Suppressor macrophage treated with lipopolysaccharide for 4 hours (primary cell): ENCODE measurements at places on chromosomes 1 and 21.
A peak's percentile ranks its signal among the peaks of the same experiment; 100 is the strongest.

DNA sequence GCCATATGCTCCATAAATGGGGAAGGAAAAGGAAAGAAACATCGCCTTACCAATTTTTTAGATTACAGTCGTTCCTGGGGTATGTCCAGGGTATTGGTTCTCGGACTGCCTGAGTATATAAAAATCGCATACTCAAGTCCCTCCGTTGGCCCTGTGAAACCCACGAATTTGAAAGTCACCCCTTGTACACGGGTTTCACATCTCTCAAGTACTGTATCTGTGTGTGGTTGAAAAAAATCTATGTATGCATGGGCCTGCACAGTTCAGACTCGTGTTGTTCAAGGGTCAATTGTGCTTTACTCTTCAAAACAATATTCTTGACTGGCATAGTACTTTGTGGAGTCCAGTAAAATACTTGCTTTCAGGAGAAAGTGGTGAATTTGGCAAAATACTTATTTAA, 171.7 kb downstream of the HS2ST1 start:
- DNase-seq: no peak

DNA sequence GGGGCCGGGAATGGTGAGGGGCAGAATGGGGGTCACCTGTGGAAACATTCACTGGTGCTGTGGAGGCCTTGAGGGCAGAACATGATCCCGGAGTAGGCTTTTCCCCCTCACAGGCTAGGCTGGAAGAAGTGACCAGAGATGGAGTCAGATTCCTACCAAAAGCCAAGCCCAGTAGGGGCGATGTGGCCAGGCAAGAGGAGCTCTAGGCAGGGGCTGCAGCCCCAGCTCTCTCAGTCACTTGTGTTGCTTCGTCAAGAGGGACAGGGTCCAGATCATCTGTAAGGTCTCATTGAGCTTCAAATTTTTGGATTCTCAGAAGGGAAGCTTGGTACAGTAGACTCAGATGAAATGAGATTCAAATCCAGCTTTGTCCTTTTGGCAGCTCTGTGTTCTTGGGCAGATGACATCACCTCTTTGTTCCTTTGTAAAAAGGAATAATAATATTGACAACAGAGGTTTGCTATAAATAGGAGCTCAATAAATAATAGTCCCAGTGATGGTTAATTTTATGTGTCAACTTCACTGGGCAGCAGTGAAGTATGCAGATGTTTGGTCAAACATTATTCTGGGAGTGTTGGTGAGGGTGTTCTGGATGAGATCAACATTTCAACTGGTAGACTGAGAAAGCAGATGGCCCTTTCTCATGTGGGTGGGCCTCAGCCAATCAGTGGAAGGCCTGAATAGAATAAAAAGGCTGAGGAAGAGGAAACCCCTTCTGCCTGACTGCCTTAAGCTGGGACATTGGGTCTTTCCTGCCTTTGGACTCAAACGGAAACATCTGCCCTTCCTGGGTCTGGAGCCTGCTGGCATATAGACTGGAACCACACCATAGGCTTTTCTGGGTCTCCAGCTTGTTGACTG, 324.7 kb upstream of the USP24 start:
- DNase-seq: no peak

GRCh38 chr1:52635321-52636089, 2.5 kb downstream of the SHISAL2A start:
- no peak for DNase-seq

DNA sequence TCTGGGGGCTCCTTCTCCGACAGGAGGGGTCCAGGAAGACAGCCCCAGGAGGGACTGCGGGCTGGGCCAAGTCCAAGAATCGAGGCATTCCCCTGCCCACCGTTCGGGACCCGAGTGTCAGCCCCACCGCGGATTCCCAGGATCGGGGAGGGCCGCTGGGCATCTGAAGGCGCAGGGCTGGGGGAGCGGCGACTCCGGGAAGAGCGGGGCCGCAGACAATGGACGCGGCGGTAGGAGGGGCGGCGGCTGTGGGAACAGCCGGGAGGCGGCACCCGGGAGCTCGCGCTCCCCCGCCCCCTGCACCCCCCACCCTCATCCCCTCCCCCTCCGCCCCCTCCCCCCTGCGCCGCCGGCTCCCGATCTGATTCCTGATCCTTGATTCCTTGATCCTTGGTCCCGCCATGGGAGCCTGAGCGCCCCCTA, at the start of gene VANGL2:
Gene VANGL2, plus strand, starts transcription at position 342 of the 423 bp plus-strand sequence. CDS start 15,274 bp downstream, outside the sequence.
- DNase-seq: peak; percentile 27

DNA sequence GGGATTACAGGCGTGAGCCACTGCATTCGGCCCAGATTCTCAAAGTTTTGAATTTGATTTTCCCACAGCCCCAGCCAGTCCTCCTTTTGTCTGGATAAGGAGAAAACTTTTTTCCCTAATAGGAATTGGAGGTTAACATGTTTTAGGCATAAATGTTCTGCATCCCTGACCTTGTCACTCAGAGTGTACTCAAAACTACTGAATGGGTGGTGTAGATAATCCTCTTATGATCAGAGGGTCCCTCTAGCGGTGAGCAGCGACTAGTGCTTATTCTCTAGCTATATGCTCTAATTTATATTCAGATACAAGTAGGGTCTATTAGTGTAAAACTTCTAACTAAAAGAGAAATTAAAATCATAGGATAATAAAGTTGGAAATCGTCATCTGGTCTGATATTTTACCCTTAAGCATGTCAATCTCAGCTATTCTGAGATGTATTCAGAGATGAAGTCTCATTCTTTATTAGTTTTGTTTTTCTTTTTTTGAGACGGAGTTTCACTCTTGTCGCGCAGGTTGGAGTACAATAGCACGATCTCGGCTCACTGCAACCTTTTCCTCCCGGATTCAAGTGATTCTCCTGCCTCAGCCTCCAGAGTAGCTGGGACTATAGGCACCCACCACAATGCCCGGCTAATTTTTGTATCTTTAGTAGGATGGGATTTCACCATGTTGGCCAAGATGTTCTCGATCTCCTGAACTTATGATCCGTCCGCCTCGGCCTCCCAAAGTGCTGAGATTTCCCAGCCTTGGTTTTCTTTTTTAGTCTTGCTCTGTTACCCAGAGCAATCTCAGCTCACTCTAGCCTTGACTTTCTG, 2.7 kb upstream of the PSMD4 start:
- DNase-seq: peak; percentile 82

GRCh38 chr1:28933277-28933676, 18.9 kb downstream of the EPB41 start:
- no peak for DNase-seq

GRCh38 chr1:15849775-15850324, 2.3 kb downstream of the SPEN start:
- peak; percentile 75 for DNase-seq

DNA sequence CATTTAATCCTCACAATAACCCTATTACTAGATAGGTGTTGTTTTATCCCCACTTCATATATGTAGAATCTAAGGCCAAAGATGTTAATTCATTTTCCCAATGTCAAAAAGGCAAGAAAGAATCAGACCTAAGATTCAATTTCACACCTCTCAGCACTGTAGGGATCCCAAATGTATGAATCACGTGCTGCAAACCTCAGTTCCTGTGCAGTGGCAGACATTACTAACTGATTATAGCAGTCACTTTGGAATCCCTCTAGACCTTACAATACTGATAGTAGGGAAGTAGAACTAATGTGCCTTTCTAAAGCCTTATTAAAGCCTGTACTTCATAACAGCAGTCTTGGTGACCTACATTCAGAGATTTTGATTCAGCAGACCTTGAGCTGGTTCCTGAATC, 2.3 kb downstream of the C1orf87 start:
- DNase-seq: no peak

DNA sequence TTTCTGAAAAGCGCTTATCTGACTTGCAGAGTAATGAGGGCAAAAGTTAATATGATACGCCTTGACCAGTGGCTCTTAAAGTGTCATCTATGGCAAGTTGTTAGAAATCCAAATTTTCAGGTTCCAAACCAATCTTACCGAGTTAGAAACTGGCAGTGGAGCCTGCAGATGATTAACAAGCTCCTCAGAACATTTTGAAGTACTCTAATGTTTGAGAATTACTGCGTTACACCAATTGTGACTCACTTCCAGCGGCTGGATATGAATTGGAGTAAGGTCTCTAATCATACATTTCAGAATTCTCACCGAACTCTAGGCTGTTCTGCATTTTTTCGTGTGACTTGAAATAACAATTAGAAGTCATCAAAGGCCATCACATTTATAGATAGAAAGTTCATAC, 73.5 kb upstream of the TMPRSS15 start:
- no peak for DNase-seq

- no peak for DNase-seq
Observed at GRCh38 chr1:31436596-31437432, 23.8 kb downstream of the SERINC2 start.

DNA sequence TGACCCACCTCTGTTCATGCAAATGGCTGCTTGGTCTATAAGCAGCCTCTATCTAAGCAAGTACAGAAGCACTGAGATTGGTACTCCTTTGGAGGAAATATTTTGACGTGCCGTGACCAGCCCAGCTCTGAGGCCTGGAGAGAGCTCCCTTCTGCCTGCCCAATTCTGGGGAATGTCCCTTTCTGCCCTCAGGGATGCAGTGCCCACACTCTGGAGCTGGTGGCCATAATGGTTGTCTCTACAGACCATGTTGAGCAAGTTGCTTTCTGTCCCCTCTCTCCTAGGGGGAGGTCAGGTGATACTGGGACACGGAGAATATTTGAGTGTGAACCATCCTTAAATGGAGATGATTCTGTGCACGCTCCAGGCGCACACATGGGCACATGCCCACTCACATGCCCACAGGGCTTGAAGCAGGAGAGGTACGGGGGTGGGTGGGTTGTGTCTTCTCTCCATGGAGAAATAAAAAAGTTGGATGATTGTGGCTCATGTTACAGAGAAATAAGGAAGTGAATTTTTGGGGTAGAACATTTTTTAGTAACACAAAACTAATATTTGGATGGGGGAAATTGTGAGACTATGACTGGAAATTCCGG, 13.9 kb upstream of the ALPL start:
- no peak for DNase-seq

- no peak for DNase-seq
Observed at GRCh38 chr1:199353906-199354305, 673.6 kb upstream of the NR5A2 start.

DNA sequence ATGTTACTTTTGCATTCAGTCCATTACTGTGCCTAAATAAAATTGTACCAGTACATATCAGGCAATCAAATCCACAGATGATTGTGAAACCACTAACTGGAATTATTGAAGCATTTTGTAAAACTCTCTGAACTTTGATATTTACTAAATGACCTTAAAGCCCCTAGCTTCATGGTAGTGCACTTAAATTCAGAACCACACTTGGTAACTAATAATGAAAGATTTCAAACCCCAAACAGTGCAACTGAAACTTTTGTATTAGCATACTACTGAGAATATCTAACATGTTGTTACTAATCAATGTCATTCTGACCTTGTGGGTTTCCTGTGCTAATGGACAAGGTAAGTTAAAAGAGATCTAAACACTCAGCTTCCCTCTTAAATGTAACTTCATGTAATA, at the start of gene CFHR3:
Gene CFHR3, plus strand, starts transcription at position 238 of the 400 bp plus-strand sequence. Its CDS starts 47 bp downstream, at position 285.
- no peak for DNase-seq

DNA sequence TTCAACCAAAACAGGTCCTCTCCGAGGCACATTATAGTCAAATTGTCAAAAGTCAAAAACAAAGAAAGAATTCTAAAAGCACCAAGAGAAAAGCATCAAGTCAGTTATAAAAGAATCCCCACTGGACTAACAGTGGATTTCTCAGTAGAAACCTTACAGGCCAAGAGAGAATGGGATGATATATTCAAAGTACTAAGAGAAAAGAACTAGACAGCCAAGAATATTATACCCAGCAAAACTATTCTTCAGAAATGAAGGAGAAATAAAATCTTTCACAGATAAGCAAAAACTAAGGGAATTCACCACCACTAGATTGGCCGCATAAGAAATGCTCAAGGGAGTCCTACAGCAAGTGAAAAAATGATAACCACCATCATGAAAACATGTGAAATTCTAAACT, 16.1 kb downstream of the OLFML3 start:
- DNase-seq: no peak
